Activated CD8-positive, alpha-beta memory T cell treated with anti-CD3 and anti-CD28 coated beads for 4 hours (primary cell): ENCODE measurements at places on chromosomes 7 and 10.

DNA sequence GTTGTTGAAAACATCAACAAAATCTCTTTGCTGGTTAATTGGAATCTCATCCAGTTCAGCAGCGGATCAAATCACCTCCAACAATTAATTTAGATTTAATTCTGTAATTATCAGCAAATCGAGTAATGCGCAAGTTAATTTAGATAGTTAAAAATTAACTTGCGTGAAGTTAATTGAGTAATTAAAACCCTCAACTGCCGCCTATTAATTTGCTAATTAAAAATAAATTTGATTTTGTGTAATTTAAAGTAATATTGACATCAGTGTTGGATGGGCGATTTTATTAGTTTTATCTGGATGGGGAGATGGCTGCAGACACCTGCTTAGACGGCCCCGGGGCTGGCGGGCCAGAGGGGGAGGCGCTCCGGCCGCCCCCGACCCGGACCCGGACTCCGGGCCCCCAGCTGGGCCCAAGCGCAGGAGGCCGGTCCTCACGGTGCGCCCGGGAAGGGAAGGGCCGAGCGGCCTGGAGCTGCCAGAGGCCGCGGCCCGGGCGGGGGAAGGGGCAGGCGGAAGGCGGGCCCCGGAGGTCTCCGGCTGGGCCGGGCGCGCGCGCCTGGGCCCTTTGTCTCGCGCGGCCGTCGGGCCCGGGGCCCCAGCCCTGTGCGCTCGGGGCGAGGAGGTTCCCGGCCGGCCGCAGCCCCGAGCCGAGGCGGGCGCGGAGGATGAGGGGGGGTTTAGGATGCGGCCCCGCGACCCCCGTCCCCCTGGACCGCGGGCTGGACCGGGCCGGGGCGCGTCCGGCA is 3.3 kb upstream of the UNCX start:
- no peak for DNase-seq

GRCh38 chr7:107080099-107080505 is 35.6 kb downstream of the PRKAR2B start:
- DNase-seq: no peak

GRCh38 chr10:11625019-11625735 is 13.7 kb upstream of the USP6NL start:
- DNase-seq: no peak

GRCh38 chr7:134571101-134571500 is 22.2 kb downstream of the AKR1B15 start:
- no peak for DNase-seq

DNA sequence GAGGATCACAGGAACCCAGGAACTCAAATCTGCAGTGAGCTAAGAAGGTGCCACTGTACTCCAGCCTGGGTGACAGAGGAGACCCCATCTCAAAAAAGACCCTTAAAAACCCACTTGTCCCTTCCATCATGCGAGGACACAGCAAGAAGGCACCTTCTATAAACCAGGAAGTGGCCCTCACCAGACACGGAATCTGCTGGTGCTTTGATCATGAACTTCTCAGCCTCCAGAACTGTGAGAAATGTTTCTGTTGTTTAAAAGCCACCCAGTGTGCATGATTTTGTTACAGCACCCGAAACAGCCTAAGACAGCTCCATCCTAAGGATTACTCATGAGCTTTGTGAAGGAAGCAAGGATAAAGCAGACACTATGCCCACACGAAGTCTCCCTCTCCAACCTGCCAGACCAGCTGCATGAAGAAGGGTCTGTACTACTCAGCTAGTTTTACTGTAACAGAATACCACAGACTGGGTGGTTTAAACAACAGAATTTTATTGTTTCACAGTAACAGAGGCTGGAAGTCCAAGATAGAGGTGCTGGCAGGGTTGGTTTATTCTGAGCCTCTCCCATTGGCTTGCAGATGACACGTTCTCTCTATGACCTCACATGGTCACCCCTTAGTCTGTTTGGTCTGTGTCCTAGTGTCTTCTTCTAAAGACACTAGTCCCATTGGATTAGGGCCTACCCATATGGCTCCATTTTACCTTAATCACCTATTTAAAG is 13.7 kb downstream of the VIM start:
- no peak for DNase-seq

GRCh38 chr7:129678606-129679005 is 67.1 kb downstream of the NRF1 start:
- DNase-seq: no peak

- DNase-seq: no peak
Measured at GRCh38 chr10:44344727-44345126, 40.2 kb downstream of the CXCL12 start.

DNA sequence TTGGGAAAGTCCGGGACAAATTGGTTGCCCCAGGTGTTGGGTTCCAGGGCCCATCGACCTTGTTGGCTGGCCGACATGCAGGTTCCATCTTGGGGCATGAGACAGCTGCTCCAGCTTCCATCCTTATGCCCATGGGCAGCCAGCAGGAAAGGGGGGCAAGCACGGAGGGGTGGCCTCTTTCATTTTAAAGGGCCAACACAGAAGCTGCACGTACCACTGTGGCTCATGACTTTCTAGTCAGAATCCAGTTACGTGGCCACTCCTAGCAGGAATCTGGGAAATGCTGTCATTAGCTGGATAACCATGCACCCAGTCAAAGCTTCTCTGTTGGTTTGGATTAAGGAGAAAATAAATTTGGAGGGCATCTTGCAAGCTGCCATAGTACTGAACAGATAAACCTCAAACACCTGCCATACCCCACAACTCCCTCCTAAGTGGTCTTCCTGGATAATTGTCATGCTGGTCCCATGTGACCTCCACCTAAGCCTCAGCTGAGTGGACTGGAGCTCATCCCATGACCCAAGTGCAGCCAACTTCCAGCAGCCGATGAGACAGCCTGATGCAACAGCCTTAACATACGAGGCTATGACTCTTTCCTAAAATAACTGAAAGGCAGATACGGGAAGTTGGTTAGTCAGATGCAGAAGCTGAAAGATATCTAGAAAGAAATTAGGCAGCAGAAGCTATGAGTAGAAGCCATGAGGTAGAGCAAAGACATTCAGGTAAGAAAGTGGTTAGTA is 21.4 kb upstream of the GSDME start:
- DNase-seq: no peak

GRCh38 chr10:56605051-56605450 is 244.0 kb upstream of the ZWINT start:
- no peak for DNase-seq

- DNase-seq: no peak
Measured at GRCh38 chr7:111012149-111012548, 78.8 kb upstream of the LRRN3 start.

DNA sequence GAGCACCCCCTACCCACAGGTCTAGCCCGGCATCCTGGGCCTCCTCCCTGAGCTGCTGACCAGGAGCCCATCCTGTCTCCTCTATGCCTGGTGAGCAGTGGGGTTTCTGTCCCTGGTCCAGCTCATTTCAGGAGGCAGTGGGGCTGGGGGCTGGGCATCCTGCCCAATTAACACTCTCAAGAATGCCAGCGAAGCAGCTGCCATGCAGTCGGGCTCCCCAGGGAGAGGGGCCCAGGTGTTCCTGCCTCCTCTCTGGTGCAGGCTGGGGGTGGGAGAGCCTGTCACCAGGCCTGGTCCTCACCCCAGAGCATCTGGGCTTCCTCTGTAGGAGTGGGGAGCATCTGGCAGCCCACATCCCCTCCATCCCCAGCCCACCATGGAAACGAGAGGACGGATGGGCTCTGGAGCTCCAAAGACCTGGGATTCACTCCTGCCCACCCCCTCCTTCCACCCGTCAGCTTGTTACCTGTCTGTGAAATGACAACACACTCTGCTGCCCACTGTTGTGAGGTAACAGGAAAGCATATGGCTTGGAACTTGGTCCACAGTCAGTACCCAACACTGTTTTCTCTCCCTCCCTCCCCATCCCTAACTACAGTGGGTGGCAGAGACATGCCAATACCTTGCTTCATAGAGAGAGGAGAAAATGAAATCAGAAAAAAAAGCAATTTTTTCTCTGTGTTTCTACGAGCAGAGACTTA is 69.1 kb downstream of the SLIT1 start:
- DNase-seq: no peak

DNA sequence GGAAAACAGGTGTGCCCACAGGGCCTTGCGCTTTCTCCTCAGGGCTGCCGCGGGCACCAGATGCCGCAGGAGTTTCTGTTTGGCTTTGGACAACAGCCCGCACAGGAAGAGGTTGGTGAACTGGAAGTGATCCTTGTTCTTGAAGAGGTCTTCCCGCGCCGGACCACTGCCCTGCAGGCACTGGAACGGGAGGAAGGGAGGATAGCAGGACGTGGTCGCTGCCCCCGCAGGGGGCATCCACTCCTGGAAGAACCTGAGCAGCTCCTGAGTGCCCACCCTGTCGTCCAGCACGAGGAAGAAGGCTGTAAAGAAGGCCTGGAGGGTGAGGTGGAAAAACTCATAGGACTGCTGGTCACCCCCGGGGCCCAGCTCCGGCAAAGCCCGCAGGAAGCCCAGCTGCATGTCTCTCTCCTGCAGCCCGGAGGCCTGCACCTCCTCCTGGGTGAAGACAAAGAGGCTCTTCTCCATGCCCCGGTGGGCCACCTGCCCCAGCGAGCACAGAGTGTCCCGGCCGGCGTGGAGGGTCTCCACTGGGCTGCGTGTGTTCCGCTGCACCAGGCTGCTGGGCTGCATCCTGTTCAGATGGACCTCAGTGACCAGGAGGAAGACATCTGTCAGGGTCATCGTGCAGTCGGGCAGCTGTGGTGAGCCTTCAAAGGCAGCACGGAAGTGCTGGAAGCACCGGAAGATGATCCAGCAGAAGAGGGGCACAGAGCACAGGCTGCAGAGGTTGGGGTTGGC is 26.9 kb downstream of the NOD1 start:
- no peak for DNase-seq

- no peak for DNase-seq
Measured at GRCh38 chr10:51607463-51607835, 91.9 kb downstream of the CSTF2T start.

- no peak for DNase-seq
Measured at GRCh38 chr7:130719541-130719940, 14.5 kb downstream of the KLF14 start.

GRCh38 chr10:70315276-70315675 is 31.5 kb upstream of the NPFFR1 start:
- DNase-seq: no peak

DNA sequence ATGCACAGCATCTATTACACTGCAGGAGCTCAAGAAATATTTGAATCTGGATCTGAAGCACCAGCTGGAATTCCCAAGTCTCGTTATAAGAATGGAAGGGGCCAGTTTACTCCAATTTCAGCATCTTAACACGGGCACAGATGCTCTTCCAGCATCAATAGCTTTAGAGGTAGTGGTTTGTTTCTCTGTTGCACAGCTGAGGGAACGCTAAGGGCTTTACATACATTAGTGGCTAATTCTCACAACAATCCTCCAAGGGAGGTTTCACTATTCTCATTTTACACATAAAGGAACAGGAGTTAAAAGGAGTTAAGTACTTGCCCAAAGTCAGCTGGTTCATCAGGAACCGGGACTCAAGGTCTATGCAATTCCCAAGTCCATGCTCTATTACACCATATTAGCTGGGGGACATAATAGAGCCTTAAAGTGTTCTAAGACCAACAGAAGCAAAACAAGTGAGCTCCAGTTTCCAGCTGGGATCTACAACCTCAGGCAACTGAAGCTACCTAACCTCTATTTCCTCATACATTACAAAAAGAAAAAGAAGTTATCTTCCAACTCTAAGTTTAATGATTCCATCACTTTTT is 9.9 kb downstream of the XPNPEP1 start:
- no peak for DNase-seq
